ENCODE measurements at places on chromosomes 5 and 9.

- DNase-seq, result no peak
Observed at GRCh38 chr9:88782931-88783710, 208.1 kb upstream of the S1PR3 start.

DNA sequence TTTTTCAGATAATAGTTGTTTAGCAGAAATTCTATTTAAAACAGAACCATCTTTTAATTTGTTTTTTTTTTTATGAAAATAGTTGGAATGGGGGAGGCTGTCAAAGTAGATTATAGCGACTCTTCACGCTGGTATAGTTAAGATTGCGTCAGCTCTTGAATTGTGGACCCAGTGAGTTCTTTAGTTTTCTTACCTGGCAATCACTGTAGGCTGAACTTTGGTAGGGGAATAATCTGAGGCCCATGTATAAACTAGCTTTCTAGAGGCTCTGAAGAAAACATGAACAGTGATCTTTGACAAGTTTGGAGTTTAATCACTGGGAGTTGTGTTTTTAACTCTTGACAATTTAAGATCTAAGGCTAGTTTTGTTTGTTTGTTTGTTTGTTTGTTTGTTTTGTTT is 80.8 kb downstream of the CD180 start:
- DNase-seq, result no peak

DNA sequence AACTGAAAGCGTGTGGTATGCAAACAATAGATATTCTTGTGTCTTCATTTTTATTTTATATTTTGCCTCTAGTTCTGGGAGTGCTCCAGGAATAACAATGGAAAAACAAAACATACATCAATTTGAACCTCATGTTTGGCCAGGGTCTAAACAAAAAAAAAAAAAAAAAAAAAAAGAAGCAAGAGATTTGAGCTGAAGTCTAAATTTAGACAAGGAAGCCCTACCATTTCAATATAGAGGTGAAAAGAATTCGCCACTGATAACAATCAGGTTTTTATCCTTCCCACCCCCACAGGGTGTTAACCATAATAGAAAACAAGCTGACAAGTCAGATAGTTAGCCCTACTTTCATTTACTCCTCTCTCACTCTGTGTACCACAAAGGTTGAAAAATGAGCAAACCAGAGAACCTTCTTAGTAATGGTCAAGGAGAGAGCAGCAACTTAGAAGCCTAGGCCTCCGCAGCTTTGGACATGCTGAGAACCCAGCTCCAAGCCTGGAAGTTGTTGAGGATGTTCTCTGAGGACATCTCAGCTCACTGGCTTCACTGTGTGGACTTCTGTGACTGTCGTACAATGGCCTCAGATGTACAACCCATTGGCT is 118.2 kb upstream of the HMHB1 start:
- DNase-seq, result no peak

GRCh38 chr5:106601620-106602019 is 1069.1 kb downstream of the EFNA5 start:
- no peak for DNase-seq

GRCh38 chr9:105329719-105330062 is 85.2 kb downstream of the SLC44A1 start:
- no peak for DNase-seq

Data from heart right ventricle (tissue), 16 donors.